ENCODE measurements at places on chromosomes 13 and 19.

DNA sequence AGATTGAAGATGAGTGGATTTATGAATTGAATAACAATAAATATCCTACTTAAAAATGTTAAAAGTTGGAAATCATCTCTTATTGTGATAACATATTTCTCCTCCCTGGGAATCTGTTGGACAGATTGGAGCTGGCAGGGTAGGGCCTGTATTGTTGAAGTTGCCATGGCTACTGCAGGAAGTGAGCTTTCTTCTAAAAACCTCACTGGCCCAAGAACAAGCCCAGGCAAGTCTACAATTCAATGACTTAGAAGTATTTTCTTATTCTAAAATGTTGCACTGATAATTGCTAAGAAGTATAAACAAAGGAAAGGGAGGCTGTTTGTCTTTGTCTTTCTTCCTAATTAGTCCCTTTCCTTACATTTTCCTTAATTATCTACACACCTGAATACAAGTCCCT lies 112.1 kb downstream of the DLEU7 start:
- no peak for DNase-seq

- DNase-seq, result no peak
Observed at GRCh38 chr13:83086088-83086487, 796.2 kb downstream of the SLITRK1 start.

- no peak for DNase-seq
Observed at GRCh38 chr13:20393273-20394168, 132.1 kb downstream of the CRYL1 start.

- DNase-seq, result no peak
Observed at GRCh38 chr13:73411067-73411809, 352.4 kb downstream of the KLF5 start.

- DNase-seq, result no peak
Observed at GRCh38 chr13:53112522-53112921, 83.9 kb downstream of the OLFM4 start.

DNA sequence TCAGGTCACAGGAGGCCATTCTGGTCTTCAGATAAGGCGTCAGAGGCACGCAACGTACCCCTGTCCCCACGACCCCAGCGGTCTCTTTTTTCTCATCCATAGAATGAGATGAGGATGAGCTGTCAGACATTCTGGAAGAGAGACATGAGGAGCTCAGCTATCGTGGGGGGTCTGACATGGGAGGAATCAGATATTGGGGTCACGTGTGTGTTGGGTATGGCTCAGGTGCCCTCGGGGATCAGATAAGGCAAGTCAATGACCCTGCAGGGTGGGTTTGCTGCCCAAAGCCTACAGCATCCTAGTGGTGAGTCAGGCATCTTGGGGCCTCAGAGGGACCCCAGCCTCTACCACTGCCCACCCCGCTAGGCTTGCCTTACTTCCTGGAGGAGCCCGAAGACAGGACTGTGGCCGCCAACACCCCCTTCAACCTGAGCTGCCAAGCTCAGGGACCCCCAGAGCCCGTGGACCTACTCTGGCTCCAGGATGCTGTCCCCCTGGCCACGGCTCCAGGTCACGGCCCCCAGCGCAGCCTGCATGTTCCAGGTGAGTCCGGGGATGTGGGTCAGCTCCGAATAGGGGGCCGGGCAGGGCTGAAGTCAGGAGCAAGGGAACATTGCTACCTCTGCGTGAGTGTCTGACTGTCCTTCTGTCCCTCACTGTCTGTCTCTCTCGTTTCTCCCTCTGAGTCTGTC lies 2.6 kb downstream of the AXL start:
- no peak for DNase-seq

DNA sequence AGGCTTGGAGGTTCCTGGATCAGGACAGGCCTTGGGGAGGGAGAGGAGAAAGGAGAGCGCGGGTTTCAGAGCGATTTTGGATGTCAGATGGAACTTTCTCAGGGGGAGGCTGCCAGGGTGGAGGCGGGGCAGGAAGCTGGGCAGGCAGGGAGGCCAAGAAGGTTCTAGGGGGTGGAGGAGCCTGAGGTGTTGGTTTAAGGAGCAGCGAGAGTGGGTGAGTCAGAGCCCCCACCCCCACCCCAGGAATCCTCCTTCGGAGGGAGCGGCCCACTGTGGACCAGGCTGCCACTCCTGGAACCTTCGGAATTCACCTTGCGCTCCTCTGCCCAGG lies 15.9 kb upstream of the NOP53 start:
- DNase-seq, result no peak

GRCh38 chr13:72255908-72256307 lies 388.9 kb upstream of the DACH1 start:
- DNase-seq, result no peak
